Stimulated activated CD8-positive, alpha-beta memory T cell treated with anti-CD3 and anti-CD28 coated beads, Interleukin-15, amount 100 ng/mL, for 24 hours (primary cell): ENCODE measurements at places on chromosomes 2 and 18.

DNA sequence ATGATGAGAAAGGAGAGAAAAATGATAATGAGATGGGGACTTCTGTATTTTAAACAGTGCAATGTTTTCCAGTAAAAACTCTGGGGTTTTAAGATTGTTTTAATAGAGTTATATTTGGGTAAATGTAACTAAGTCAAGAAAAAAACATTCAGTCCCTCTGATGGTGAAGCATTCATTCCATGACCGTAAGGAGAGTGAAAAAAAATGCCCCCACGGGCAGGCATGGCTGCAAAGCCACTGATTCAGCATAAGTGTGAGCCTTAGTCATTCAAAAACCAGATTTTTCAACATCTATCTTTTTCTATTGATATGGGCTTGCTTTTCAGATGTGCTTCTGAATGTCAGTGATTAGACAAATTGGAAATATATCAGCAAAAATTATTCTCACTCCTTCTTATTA is 957.8 kb downstream of the SLC4A3 start:
- DNase-seq, result no peak

DNA sequence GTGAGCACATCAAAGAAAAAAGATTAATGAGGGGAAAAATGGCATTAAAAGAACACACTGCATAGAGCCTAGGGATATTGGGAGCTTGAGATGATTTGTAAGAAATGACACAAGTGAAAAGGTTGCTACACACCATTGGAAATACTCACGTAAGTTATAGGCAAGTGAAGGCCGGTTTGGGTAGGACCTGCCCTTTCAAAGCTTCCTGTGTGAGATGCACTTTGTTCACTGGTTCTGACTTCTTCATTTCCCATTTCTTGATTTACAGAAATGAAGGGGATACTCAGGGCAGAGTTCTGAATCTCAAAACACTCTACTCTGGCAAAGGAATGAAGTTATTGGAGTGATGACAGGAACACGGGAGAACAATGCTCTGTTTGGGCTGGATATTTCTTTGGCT is at the start of gene IL18RAP:
Gene IL18RAP (plus strand): TSS at position 251 of the 400 bp plus-strand sequence. CDS start 118 bp downstream, at position 369.
- no peak for DNase-seq

DNA sequence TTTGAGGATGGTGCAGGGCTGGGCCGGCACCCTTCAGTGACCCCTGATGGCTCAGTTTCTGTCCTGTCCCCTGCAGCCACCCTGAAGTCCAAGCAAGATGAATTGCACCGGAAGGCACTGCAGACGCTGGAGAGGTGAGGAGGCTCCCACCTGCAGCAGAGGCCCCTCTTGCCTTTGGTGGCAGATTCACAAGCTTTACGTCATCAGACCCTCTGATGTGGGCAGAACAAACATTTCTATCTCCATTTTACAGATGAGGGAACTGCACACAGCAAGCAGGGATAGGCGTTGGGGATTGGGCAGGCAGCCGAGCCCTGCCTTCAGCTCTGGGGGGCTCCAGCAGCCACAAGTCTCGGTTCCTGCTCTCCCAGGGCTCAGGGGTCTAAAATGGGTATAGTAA is 107.7 kb upstream of the MCFD2 start:
- no peak for DNase-seq

DNA sequence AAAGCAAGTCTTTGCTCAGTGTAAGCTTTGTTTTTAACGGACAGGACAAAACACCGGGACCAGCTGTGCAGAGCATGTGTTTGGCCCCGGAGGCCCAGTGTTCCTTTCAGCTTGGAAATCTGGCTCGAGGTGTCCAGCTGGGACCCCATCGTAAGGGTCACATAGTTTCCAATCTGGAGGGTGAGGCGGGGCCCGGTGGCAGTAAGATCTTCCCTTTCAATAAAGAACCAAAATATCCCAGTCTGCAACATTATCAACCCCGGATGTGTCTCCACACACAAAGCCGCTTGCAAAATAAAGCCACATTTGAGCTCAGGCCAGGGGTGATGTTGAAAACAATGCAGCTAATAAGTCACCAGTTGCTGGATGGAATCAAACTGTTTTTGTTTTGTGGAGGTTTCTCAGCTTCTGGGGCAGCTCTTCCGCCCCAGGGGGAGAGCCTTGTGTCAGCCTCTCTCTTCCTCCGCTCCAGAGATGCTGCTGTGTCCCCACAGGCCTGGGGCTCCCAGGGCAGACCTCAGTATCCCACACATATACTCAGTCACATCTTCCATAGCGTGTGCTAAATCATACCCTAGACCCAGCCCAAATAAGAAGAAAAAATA is 138.6 kb upstream of the GLI2 start:
- no peak for DNase-seq

GRCh38 chr2:29817801-29818680 is 103.3 kb downstream of the ALK start:
- no peak for DNase-seq

DNA sequence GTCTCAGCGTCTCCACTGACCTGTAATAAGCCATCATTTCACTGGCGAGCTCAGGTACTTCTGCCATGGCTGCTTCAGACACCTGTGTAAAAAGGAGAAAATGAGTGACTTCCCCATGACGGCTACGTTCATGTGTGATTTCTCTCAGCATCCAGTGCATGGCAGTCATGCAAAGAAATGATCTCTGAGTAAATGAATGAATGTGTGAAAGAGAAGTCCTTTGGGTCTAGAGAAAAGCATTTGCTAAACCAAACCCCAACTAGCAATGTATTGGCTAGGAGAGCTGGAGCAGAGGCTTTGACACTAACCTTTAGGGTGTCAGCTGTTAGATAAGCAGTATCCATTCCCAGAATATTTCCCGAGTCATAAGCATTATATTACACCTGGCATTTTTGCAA is 417 bp downstream of the IL1B start:
- no peak for DNase-seq

- DNase-seq, result no peak
Measured at GRCh38 chr2:99545604-99546003, 55.8 kb upstream of the REV1 start.

GRCh38 chr18:48019557-48020325 is 89.3 kb upstream of the SMAD2 start:
- DNase-seq, result no peak

- DNase-seq, result no peak
Measured at GRCh38 chr2:134281815-134282419, 28.0 kb downstream of the MGAT5 start.

GRCh38 chr2:193382583-193382982 is 1187.8 kb upstream of the TMEFF2 start:
- DNase-seq, result no peak
